ENCODE measurements at places on chromosomes 12 and 14.

- DNase-seq: no peak
These were observed 163.6 kb upstream of the PLEKHG7 start for GRCh38 chr12:92539110-92539749.

DNA sequence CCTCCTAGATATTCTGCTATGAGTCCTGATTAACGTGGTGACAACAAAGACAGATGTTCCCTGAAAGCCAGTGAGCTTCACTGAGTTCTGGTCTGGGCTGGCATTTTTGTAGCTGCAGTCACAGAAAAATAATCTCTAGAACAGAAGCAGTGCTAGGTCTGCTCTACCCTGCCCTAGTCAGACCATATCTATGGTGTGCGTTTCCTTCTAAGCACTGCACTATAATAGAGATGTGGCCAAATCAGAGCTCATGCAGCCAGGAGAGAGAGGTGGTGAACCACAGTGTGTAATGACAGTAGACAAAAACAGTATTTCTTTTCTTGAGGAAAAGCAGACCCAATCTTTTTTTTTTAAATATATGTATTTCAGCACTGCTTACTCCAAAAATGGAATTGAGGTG lies 76.3 kb downstream of the CMAS start:
- no peak for DNase-seq

- no peak for DNase-seq
These were observed 28.3 kb downstream of the C12orf75 start for GRCh38 chr12:105358789-105359188.

DNA sequence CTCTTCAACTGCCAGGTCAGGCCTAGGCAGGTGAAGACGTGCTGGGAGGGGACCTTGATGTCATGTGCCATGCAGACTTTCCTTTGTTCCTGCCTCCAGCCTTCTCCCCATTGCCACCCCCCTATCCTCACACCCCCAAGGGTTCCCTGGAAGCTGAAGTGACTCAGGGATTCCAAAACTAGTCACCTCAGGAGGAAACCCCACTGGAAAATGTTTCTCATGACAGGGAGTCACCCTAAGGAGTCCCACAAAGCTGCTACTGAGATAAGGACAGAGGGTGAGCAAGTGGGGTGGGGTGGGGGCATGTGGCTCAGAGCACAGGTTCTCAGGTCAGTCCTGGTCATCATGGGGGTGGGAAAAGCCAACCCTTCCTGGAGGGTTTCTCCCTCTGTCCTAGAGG lies 2.4 kb upstream of the IL25 start:
- no peak for DNase-seq

DNA sequence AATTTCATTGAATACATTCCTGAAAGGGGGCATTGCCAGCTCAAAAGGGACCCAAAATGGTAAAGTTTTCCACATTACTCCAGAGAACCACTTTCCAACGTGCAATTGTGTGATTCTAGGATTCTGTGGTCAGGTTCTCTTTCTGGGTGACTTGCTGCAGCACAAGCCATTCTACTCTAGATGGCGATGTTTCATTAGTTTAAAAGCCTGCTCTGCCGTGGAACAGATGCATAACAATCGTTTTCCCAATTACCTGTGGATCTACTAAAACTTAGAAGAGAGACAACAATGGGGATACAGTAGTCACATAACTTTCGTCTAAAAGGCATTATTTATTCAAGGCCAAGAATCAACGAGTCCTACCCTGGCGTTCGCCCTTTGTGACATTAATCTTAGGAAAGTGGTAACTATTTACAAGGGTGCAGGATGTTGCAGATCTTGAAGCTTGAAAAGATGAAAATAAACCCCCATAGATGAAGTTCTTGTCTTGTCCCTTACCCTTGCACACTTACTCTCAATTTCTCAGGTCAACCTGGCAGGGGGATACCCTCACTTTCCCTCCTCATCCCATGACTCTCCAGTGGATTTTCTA lies 400.9 kb downstream of the SNAPC1 start:
- no peak for DNase-seq

GRCh38 chr14:69620211-69620611 lies 8.8 kb downstream of the SUSD6 start:
- DNase-seq: no peak

GRCh38 chr12:75482646-75483045 lies 2.1 kb downstream of the GLIPR1 start:
- DNase-seq: no peak

DNA sequence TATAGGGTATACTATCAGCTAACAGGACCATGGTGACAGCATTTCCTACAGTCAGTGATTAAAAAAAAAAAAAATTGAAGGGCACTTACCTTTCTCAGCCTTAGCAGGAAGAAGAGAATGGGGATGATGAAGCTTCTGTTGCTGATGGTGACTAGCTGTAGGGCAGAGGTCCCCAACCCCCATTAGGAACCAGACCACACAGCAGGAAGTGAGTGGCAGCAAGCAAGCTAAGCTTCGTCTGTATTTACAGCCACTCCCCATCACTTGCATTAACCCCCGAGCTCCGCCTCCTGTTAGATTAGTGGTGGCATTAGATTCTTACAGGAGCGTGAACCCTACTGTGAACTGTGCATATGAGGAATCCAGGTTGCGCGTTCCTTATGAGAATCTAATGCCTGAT lies 91.3 kb upstream of the USP44 start:
- DNase-seq: no peak

- DNase-seq: no peak
These were observed 267.6 kb downstream of the AEBP2 start for GRCh38 chr12:19706936-19707335.

DNA sequence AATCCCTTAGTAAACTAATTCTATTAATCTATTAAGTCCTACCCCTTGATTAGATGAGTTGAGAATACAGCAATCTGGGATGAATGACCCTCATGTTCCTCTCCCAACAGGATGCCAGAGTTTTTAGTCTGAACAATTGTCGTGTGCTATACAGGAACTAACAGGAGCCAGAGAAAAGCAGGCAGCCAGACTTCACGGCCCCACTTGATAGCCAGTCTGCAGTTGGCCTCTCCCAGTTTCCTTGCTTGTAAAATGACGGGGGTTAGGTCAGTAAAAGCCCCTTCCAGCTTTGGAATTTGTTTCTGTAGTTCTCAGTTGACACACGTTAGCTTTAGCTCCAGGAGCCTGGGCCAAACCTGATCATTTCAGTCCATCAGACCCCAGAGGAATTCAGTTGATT lies 266.8 kb upstream of the FKBP4 start:
- no peak for DNase-seq

DNA sequence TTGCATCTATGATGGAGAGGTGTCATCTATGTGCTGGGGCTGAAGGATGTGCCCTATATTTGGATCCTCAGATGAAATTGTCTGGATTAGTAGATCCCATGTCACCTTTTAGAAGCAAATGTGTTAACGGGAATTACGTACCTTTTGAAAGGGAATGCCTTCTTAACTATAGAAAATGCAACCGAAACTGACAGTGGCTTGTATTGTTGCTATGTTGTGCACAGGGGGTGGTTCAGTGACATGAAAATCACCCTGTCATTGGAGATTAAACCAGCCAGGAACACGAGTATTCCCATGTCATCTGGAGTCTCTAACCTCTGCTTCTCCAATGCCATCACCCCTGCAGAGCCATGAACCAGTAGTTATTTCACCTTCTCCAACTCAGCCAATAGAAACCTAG lies 110.2 kb downstream of the METTL25 start:
- no peak for DNase-seq

DNA sequence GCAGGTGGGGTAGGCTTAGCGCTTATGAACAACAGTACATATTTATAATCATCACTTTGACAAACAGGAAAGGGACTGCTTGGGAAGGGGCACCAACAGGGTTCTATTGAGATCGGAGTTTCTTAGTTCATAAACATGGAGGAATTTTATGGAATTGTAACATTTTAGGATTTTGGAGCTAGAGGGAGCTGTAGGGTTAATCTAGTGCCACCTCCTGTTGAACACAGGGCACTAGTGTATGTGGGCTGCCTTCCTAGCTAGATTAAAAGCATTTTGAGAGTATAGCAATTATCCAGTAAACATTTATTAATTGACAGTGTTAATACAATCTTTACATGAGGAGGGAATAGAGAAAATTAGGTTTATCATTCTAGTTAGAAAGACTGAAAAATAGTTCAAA lies 23.1 kb upstream of the TBC1D30 start:
- DNase-seq: no peak

- no peak for DNase-seq
These were observed 8.0 kb upstream of the RASSF8 start for GRCh38 chr12:25950329-25951115.

DNA sequence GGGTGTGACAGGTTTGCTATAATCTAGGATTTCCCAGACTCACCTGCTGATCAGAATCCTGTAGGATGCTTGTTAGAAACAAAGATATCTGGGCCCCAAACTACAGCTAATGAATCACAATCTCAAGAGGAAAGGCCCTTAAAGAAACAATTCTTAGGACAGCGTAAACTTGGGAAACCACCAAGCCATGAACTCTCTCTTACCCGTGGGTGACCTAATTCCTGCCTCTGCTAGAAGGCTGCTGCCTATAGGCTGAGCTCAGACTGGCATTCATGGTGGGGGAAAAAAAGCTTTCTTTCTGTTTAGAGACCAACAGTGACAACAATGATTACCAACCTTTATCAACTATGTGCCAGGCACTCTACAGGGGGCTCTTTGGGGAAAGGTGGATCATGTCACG lies 213.9 kb upstream of the FKBP4 start:
- no peak for DNase-seq

DNA sequence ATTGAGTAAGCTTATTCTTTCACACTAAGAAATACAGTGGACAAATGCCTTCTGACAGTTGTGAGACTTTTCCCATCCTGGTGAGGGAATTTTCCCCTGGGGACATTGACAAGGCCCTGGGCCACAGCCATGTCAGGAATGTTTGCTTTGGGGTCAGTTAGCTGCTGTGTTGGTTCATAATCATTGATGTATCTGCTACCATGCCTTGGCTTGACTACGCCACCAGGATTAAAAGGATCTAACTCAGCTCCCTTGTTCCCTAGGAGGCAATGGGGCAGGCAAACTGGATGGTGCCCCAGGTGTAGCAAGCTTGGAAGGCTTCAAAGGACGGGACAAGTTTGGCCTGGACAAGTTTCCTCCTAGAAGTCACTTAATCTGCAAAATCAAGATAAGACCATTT lies 3.1 kb upstream of the CCDC88C start:
- no peak for DNase-seq

DNA sequence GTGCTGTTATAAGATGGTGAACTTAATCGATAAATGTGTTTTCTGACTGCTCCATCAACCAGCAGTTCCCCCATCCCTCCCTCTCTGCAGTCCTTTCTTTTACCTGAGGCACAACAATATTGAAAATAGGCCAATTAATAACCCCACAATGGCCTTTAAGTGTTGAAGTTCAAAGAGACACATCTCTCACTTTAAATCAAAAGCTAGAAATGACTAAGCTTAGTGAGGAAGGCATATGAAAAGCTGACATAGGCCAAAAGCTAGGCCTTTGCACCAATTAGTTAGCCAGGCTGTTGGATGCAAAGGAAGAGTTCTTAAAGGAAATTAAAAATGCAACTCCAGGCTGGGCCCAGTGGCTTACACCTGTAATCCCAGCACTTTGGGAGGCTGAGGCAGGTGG lies 43.7 kb downstream of the SAV1 start:
- DNase-seq: no peak

GRCh38 chr12:96350982-96351381 lies 49.3 kb downstream of the CDK17 start:
- DNase-seq: no peak

DNA sequence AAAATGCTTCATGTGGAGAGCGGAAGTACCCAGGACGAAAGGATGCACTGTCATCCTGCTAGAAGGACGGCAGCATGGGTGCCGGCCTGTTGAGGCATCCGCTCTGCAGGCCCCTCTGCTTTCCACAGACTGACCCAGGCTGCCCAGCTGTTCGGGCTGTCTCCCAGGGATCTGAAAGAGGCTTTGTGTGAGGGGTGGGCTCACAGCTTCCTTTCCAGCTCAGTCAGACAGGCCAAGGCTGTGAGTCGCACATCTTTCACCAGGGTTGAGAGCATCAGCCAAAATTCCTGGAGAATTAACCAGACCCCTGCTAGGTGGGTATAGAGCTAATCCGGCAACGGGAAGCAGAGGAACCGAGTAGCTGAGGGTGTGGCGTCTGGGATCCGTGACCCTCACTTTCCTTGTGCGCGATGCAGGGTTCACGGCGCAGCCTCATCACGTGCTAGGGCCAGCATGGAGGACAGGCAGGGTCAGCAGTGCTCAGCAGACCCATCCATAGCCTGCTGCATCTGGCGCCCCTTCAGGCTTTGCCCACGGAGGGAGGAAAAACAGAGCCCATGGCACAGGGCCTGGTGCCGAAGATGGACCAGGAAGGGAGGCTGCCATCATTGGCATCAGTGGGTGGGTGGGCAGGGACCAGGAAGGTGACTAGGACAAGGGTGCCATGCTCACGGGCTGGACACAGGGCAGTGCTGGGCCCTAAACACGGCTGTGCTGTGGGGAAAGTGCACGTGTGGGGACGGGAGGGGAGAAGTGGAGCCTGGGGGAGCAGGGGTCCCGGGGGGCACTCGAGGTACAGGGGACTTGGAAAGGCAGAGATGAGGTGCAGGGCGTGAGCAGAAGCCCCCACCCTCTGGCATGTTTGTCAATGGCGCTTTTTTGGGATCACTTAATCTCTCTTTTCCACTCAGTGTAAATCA lies 9.2 kb upstream of the SIVA1 start:
- DNase-seq: no peak
